Hippocampal formation (tissue), 2 donors: ENCODE measurements at places on chromosomes 3 and 15.

DNA sequence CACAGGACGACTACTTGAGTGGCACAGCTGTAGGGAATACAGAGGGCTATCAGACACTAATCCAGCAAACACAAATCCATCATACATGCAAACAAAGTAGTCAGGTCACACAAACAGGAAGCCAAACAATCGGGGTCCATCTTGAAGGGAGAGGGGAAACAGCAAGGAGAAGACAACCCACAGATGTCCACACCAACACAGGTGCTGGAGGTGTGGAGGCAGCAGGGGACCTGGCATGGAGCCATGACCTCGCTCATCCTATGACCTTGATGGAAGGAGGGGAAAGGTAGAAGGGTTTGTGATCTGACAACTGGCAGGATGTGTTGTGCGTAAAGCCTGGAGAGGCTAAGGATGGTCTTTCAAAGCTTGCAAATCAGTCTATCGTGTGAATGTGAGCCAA is 39.9 kb upstream of the SKOR1 start:
- DNase-seq: no peak

DNA sequence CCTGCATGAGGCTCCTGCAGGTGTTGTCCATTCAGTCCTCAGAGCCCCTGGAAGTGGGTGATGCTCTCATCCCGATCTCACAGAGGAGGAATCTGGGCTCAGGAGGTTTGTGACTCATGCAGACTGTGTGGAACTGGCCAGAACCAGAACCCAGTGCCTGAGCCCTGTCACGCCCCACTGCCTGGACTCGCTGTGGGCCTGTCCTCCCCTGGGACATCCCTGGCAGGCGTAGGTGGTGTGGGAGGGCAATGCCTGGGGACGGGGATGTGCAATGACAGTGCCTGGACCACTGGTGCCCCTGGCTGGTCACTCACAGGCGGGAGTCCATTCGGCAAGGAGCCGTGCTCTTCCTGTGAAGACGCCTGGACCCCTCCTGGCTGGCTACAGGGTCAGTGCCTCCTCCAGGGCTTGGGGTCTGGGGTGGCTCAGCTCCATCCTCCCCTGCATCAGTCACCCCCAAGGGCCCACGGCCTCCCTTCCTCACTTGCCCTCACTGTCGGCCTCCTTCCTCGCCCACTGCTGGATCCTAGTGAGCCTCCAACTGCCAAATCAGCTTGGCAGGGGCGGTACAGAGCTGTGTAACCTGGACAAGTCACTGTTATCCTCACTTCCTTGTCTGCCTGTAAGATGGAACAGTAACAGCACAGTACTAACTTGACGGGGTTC is 14.9 kb downstream of the PSTPIP1 start:
- DNase-seq: no peak

GRCh38 chr15:35926007-35926380 is 380.0 kb upstream of the DPH6 start:
- no peak for DNase-seq

GRCh38 chr15:56248311-56248992 is 4.8 kb upstream of the RFX7 start:
- no peak for DNase-seq

GRCh38 chr15:27458345-27459084 is 487.5 kb downstream of the GABRG3 start:
- no peak for DNase-seq

DNA sequence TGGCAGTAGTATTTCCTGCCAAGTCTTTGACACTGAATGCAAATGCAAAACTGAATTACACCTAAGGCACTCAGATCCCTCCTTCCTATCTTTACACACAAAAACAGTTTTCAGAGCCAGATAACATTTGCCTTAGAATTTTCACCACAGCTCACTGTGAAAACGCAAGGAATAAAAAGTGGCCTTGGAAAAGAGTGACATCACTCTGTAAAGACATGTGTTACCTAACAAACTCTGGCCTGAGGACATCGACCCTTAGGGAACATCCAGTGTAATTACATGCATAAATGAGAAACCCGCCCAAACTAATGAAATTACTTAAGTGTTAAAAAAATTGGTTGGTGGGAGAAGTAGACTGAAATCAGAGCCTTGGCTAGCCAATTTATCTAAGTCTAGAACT is 88.9 kb downstream of the PLOD2 start:
- DNase-seq: no peak

DNA sequence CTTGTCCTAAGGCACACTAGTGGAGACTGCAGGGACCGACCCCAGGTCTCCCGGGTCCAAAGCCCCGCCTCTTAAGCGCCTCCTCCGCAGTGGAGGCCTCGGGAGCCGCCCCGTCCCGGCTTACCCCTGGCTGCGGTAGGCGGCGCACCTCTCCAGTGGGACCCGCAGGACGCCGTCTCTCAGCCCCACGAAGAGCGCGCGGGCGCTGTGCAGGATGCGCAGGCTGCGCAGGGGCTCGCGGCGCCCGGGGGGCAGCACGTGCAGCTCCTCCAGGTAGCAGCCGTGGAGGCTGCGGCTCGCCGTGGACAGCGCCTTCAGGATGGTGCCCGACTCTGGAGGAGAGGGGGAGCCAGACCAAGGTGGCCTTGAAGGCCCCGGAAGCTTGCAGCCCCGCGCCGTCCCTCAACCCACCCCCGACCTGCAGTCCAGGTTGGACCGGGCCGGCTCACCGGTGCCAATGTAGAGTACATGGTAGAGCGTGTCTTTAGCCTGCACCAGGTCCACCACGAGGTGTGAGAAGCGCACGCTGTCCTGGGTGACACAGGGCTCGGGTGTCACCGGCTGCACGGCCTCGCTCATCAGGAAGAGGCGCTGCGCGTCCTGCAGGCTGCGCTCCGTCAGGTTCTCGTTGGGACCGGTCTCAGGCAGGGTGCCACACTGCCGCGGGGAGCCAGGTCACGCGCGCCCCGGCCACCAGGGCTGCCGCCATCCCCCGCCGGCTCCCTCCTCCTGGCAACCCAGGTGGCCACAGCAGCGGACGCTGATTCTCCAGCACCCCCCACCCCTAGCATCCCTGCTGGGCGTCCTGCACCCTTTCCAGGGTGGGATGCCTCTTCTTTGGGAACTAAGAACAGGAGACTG is 105.5 kb downstream of the SEMA5B start:
- DNase-seq: no peak

DNA sequence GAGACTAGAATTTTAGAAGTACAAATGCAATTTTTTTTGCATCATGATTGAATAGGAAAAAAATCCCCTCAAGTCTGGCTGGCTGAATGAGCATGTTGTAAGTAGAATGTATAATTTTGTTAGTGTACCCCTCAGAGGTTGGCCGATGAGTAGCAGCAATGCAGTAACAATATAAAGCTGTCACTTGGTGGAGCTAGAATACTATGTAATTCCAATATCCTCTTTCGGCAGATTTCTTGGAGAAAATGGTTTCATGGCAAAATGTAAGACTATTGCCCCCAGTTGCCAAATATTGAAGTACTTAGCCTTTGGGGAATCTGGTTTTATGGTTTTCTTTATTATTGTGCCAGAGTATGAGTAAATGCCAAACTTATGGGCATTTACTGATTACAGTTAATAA is 39.8 kb upstream of the SGO1 start:
- peak; percentile 69 for DNase-seq

DNA sequence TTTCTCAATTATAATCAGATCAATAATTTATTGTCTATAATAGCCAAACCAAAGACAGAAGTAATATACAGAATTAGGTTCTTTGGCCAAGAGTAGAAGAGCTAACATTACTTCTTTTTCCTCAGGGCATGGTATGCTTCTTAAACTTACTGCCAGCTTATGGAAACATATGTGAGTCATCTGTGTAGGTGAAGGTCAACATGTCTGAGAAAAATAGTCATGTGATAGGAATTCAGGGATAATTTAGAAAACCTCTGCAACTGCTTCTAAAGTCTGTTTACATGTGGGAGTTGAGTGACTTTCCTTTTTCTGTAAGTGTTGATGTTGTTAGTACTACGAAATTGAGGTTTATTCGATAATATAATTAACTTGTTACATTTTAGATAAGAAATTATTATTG is 19.2 kb upstream of the MAP6D1 start:
- no peak for DNase-seq

DNA sequence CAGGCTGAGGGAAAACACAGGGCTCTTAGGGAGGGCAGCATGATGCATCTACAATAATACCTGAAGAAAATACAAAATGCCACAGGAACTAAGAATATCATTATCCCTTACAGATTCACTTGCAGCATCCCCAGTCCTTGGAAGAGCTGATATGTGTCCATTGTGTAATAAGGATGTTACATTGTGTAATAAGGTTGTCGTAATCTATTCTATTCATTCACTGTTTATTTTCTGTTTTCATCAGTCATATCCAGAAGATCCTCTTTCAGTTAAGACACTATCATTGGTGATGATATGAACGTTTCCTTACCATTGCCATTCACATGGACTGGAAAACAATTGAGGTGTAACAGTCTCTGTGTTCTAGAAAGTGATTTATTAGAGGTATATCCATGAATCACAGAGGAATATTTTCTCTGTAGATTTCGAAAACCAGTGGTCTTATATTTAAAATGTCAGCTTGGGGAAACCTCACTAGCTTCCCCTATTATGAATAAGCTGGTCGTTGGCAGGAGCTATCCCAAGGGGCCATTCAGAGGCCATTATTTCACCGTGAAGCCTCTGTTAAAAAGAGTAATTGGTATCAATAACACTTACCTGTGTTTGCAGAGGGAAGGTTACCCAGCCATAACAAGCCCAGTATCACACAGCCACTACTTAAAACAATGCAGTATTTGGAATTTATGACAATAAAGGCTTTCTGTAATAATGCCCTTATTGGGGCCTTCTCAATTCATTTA is 241.1 kb downstream of the ZNF385D start:
- DNase-seq: no peak

DNA sequence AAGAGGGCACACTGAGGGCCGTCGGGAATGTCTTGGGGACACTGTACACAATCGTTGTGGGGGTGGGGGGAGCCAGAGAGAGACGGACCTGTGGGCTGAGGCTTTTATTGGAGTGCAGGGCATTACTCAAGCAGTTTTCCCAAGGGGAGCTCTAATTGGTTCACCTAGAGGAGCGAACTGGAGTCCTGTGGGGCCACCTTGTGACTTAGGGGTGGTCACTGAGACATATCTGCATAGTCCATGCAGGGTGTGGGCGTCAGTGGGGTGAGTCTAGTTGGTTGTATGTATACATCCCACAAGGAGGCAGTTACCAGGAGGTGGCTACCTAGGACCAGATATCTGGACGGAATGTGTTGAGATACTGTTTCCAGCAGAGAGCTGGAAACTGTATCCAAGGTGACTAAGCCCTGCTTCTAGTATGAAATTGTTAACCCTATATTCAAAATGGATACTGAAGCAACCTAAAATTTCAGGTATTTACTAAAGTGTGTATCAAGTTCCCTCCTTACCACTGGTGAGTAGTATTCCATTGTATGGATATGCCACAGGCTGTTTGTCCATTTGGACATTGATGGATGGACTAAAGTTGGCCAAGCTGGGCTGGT is 2.6 kb upstream of the PIGZ start:
- no peak for DNase-seq

- DNase-seq: peak; percentile 53
Measured at GRCh38 chr3:105353485-105354161, 13.1 kb upstream of the ALCAM start.

- DNase-seq: no peak
Measured at GRCh38 chr3:143182866-143183664, 63.5 kb downstream of the CHST2 start.

DNA sequence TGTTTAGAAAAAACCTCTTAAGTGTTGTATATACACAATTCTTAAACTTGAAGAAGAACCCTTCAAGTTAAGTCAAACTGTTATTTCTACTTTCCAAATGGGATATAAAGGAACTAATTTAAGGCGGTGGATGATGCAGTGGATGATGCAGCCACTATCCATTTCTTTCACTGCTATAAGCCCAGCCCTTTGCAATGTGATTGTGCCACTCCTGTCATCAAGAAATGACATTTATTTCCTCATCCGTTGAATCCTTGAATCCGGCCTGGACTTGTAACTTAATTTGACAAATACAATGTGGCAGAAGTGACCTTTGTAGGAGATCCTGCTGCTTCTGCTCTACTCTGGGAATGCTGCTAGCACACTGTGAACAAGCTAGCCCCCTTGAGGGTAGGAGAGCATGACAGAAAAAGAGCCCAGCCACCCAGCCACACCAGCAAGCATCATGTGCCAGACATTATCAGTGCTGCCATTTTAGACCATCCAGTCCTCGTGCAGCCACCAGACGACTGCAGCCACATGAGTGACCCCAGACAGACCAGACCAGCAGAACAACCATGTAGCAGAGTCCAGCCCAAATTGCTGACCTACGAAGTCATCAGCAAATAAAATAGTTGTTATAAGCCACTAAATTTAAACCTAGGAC is 47.4 kb downstream of the UACA start:
- DNase-seq: no peak

DNA sequence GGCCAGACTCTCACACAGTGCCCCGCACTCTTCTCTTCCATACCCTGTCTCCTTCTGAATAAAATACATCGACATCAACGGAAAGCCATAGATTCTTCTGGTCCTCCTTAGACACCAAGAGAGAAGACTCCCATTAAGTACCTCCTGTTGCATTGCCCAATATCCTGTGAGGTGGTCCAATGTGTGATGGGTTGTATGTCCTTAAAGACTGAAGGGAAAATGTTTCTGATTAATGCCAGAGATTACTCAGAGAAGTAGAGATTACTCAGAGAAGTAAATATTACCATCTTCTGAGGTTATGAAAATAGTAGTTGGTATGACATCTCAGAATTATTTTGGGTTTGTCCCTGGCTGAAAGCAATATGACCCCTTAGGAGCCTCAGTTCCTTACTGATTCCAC is 60.8 kb upstream of the GALNT15 start:
- no peak for DNase-seq

GRCh38 chr15:38545179-38545578 is 19.4 kb downstream of the RASGRP1 start:
- no peak for DNase-seq

- DNase-seq: no peak
Measured at GRCh38 chr3:105823149-105823867, 45.5 kb downstream of the CBLB start.

DNA sequence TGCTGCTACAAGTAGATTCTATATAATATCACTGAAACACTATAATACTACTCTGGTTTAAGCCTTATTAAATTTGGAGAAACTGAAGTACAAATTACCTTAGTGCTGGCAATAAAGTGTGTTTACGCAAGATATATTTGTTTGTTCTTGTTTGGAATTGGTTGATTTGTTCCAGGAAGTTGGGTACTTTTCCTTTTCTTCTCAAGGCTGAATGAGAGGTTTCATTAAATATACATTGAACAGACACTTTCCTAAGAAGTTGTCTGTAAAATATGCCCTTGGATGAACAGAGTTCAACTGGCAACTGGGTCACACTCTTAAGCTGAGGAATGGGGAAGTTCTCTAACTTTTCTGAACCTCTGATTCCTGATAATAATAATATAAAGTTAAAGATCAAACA is 542.1 kb upstream of the NAALADL2 start:
- no peak for DNase-seq
